ENCODE measurements at places on chromosomes 12 and 14.

- no peak for DNase-seq
These were observed 339.5 kb downstream of the PAWR start for GRCh38 chr12:79351251-79351650.

GRCh38 chr14:66359500-66359899 lies 126.7 kb upstream of the CCDC196 start:
- peak; percentile 69 for DNase-seq

DNA sequence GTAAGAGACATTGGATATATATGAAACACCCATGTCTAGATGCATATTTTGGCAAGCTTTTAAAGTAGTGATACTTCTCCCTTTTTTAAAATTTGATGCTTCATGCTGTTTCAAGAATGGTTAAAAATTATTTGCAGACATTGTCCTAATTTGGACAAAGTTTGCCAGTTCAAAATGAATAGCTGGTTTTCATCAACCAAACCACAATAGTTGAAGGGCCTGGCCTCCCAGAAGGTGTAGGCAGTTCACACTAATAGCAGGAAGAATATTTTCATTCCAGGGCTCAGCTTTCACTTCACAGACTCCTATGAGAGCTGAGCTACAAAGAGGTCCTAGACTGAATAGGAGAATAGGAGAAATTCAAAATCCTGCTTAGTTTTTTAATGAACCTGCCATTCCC lies 78.7 kb downstream of the STXBP6 start:
- no peak for DNase-seq

DNA sequence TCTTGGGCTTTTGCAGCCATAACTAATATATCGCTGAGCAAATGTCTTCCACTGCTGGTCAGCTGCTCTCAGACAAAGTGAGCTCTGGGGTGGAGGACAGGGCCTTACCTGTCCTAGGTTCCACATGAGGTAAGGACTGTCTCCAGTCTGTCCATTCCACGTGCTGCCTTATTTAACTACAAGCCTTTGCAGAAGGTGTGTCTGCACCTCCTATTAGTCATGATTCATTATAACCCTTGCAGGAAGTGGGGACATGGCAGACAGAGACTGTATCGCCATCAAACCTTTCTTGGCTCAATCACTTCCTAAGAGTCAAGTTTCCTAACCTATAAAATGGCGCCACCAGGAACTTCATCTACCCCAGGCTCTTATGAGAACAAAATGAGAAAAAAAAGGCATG lies 46.9 kb downstream of the SLC25A47 start:
- no peak for DNase-seq

GRCh38 chr14:70920608-70921007 lies 13.3 kb downstream of the PCNX1 start:
- DNase-seq = no peak

GRCh38 chr12:102452605-102453004 lies 27.8 kb downstream of the IGF1 start:
- DNase-seq = no peak

- no peak for DNase-seq
These were observed 141.2 kb downstream of the SYNE2 start for GRCh38 chr14:63993992-63994391.

GRCh38 chr12:70379846-70380245 lies 13.8 kb downstream of the KCNMB4 start:
- no peak for DNase-seq

GRCh38 chr14:65281991-65282895 lies 130.3 kb upstream of the FUT8 start:
- no peak for DNase-seq

- DNase-seq = no peak
These were observed 65.5 kb upstream of the MDM1 start for GRCh38 chr12:68397566-68398158.

- no peak for DNase-seq
These were observed 115.2 kb downstream of the LGMN start for GRCh38 chr14:92633274-92633616.

GRCh38 chr12:109462868-109463692 lies 14.0 kb downstream of the KCTD10 start:
- no peak for DNase-seq

- DNase-seq = no peak
These were observed 85.3 kb upstream of the KCNA1 start for GRCh38 chr12:4824380-4824779.

DNA sequence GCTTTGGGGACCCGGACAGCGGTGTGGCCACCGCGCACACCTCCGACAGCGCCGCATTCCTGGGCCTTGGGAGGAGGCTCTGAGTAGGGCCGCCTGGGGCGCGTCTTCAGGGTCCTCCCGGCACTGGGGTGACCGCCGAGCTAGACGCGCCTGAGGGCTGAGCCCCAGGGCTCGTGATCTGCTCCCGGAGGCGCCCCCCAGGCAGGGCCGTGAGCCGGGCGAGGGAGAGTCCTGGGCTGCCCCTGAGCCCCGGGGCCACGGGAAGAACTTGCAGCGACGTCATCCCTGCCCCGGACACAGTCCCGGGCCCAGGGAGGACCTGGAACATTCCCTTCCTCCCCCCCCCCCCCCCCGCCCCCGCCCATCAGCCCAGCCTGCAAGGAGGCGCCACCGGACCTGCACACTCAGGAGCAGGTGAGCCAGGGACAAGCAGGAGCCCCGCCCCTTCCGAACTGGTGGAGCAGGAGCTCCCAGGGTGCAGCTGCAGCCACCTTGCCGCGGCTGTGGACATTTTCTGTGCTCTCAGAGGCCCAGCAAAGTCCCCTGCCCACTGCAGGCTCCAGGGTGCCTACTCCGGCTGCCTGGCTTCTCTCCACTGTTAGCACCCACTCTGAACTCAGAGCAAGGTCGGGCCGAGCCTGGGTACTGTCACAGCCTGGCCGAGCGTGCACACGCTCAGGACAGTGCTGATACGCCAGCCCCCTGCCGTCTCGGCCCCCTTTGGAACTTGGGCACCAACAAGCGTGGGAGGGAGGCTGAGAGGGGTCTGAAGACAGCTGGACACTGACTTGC lies 50.7 kb downstream of the A2M start:
- no peak for DNase-seq

GRCh38 chr14:82422230-82422629 lies 888.6 kb upstream of the SEL1L start:
- DNase-seq = peak; percentile 77

DNA sequence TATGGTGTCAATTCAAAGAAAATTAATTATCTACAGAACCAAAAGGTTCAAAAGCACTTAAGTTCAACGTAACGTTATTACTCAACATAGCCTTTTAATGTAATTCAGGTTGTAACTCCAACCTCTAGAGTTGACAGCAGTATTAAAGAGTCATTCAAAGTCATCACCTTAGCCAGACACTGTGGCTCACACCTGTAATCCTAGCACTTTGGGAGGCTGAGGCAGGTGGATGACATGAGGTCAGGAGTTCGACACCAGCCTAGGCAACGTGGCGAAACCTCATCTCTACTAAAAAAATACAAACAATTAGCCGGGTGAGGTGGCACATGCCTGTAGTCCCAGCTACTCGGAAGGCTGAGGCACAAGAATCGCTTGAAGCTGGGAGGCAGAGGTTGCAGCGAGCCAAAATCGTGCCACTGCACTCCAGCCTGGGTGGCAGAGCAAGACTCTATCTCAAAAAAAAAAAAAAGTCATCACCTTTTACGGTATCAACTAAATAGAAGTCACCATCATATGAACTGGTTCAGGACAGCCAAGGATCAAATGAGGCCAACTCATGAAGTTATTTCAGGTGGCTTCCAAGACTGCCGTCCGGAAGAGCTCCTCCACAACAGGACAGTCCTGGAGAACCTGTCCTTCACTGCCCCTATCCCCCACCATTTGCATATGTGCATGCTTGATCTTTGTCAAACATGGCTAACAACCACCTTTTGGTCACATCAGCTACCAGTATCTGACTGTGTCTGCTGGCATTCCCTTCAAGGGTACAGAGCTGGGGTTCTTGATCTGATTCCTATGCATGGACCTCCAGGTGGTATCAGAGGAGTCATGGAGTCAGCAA lies 4.2 kb downstream of the PPTC7 start:
- no peak for DNase-seq

GRCh38 chr12:43179486-43179885 lies 372.5 kb downstream of the ADAMTS20 start:
- DNase-seq = no peak

- DNase-seq = no peak
These were observed 40.5 kb upstream of the MANSC4 start for GRCh38 chr12:27820564-27820963.

- DNase-seq = no peak
These were observed 24.5 kb downstream of the ERG28 start for GRCh38 chr14:75636100-75636692.

GRCh38 chr12:84874125-84874824 lies 38.3 kb downstream of the SLC6A15 start:
- peak; percentile 3 for DNase-seq

DNA sequence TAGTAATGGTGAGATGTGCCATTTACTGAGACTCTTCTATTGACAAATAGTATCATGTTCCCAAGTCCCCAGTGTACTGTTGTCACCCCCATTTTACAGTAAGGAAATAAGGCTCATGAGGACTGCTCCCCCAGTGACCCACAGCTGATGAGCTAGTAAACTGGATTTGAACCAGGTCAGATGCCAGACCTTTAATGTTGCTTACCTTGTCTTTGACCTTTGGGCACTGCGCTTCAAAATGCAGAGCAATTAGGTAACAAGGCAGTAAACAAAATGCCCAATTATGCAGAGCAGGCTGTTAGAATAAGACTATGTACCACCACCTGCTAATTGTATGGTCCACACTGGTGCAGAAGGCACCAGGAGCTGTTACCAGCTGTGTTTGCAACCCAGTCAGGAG lies 38.5 kb upstream of the RIN3 start:
- DNase-seq = no peak

DNA sequence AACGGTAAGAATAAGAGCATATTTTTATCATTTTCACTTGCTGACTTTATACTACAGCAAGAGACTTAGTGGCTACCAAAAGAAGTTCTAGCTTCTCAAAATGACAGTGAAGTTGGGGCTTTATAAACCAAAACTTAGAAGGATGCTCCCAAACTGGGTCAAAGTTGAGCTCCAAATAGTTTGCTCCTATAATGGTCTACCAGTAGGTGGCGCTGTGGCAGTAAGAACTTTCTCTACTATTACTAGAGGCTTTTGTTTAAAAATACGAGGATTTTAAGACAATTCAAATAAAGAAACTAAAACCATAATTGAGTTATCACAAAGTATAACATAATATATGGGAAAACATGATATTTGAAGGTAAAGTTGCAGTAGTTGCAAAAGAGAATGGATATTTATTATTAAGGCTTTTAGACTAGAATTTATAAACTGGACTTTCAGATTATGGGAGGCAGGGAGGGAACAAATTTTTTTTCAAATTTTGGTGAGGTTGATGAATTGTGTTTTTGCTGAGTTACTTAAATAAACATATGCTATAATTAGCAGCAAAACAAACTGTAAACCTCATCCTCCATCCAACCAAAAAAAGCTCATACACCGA lies 75.0 kb downstream of the TGFB3 start:
- DNase-seq = peak; percentile 18
